Urinary bladder (tissue), 4 donors: ENCODE measurements at places on chromosomes 12 and 14. TPM values are rescaled to one million over a fixed set of nuclear protein-coding genes. Genes with fewer than 3 reads are reported as not detected.

DNA sequence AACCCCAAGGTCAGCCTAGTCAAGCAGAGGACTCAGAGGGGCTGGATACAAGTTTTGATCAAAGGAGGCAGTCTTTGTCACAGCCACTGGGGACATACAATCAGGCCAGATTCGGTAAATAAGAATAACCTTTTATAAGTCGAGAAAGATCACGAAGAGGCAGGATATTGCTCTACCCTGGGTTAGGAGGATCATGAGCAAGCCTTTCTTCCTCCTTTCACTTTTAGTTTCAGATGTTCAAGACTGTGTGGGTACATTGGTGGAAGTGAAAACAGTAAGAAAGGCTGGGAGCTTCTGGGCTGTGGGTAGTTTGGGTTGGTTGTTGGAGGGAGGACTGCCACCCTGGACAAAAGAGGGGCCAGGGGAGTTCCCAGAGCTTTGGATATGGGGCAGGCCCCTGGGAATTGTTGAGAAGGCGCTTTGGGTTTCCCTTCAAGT lies 127.7 kb downstream of the SNAPC1 start:
- no peak for DNase-seq

GRCh38 chr12:51198568-51199365 lies 19.1 kb downstream of the POU6F1 start:
- DNase-seq: no peak

SUSD6 gene
- 12.5 TPM for total RNA-seq

GRCh38 chr14:36852981-36853691 lies 191.5 kb downstream of the PAX9 start:
- peak; percentile 3 for DNase-seq

DNA sequence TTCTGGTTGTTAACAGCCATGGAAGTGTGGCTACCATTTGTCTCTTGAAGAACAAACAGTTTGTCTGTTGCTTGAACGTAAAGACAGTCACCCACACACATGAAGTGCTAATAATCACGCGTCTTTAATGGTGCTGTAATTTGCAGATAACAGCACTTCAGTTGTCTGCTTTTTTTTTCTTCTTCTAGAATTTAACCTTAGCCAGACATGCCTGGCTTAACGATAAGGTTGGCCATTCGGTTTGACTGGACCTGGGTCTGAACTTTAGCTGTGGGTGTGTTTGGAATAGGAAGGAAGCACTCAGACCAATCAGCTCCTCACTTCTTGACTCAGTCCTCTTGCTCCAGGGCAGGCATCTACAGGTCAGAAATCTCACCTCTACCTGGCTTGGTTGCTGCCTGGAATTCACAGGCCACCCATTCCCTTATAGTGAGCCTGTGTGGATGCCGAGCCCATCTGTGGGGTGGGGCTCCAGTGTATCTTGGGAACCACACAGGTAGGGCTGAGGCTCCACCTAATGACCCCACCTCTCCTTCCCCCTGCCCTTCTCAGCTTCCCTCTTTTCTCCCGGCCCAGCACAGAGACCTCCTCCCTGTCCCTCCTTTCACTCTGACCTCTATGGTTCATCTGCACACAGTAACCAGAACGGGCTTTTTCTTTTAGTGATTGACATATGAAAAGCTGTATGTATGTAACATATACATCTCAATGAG lies 246.4 kb upstream of the PWP1 start:
- DNase-seq: no peak

DNA sequence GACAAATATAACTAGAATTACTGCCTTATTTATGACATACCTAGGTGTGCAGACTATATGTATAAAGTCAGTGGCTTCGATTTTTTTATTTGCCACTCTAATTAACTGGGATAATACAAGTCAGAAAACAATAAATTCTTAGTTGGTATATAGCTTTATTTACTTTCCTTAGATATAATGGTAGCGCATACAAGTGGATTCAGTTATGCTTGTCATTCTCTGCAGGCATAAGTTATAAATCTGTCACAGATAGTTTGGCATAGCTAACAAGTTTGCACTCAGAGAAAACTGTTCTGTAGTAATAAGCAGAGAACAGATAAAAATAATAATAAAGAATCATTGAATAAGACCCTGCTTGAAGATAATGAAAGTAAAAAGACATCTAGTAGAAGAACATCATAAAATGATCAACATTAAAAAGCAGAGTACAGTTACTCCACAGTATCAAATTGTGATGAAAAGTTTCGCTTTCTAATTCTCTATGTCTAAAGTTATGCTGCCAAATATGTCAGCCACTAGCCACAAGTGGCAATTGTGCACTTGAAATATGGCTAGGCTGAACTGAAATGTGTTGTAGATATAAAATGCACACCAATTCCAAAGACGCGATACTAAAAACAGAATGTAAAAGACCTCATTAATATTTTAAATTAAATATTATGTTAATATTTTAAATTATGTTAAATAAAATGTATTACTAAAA lies 224.1 kb downstream of the SLC25A21 start:
- DNase-seq: no peak

DNA sequence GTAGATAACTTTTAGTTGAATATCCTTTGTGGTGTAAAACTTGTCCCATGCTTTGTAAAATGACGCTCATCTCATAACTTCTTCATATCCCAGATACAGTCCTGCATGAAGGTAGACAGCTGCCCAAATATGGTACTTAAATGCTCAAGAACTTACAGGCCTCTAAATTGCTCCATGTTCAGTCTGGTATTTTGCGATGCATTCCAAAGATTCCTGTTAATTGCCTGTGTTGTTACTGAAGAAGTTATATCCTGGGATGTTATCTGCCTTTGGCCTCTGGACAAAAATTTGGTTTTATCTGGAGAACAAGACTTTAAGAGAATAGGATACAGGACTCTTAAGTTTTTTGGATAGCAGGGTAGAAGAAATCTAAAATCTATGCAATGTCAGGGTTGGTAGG lies 473.0 kb downstream of the PCNX1 start:
- no peak for DNase-seq

GRCh38 chr12:106125351-106126095 lies 13.2 kb downstream of the NUAK1 start:
- DNase-seq: no peak

GXYLT1 gene
- total RNA-seq: 39.2 TPM

- no peak for DNase-seq
Observed at GRCh38 chr12:79678306-79678705, 12.5 kb downstream of the PAWR start.

DNA sequence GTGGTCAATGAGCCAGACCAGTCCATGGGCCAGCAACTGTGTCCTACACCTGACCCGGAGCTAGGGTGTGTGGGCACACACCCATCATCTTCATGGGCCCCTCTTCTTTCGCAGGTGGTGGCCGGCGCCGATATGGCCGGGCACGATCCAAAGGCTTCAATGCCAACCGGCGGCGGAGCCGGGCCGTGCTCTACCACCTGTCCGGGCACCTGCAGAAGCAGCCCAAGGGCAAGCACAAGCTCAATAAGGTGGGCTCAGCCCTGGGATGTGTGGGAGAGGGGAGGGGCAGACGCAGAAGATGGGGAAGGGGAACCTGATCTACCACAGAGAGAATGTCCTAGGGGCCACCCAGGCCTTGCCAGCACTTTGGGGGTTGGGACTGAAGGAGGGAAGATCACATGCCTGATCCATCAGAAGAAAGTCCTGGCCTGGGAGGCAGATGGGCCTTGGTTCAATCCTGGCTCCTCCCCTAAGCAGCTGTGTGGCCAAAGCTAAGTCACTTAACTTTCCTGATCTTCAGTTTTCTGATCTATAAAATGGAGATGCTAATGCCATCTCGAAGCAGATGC lies 3.8 kb downstream of the KCNH3 start:
- DNase-seq: no peak

PLCZ1 gene
- not detected for total RNA-seq

OLR1 gene
- 1.2 TPM for total RNA-seq

XPOT gene
- 77.1 TPM for total RNA-seq

GRCh38 chr12:3632256-3632655 lies 120.7 kb downstream of the CRACR2A start:
- no peak for DNase-seq

POC1B gene
- total RNA-seq: 41.1 TPM

DNA sequence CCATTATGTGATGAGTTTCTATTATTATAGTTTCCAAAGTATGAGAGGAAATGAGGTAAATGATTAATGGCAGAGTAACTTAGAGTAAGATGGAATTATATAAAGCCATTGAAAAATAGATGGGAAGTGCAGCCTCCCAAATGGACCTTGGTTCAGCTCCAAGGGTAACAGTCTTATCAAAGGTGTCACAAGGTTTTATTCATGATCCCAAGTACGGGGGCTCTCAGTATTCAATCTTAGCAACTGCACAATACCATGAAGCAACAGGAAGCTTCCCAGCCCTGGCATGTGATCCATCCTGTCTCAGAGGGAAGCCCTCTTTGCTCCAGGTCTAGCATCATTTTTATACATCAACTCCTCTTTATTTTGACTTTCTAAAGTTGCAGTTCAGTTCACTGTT lies 948.2 kb downstream of the GALC start:
- no peak for DNase-seq

FITM1 gene
- total RNA-seq: 4.2 TPM

LRRK2 gene
- total RNA-seq: 44.1 TPM

NANOG gene
- total RNA-seq: 0.21 TPM

DNA sequence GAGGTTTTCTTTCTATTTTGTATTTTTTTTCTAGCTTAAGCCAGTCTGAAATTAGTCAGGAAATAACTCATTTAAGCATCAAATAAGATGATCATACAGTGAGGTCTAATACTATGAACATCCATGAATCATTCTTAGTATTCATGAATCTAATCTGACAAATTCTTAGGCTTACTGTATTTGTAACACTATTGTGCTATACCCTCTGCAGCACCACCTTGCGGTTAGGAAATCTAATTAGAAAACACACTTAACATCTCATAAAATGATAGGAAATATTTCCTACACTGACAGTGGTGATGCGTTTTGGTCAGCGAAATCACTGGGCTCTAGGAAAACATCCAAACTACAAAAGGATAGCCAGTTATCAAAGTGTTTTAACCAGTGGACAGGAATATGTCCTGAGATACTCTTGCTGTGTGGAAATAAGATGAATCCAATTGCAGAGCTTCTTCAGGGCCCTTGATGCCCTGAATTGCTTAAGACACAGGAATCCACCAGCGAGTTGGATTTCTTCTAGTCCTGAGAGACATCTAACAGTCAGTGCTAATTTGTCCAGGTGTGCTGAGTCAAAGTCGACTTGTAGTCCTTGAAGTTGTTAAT lies 109.3 kb upstream of the MYF6 start:
- DNase-seq: no peak

- no peak for DNase-seq
Observed at GRCh38 chr12:89427508-89428156, 75.3 kb upstream of the DUSP6 start.

GRCh38 chr12:31900271-31900670 lies 58.9 kb upstream of the RESF1 start:
- DNase-seq: no peak

DNA sequence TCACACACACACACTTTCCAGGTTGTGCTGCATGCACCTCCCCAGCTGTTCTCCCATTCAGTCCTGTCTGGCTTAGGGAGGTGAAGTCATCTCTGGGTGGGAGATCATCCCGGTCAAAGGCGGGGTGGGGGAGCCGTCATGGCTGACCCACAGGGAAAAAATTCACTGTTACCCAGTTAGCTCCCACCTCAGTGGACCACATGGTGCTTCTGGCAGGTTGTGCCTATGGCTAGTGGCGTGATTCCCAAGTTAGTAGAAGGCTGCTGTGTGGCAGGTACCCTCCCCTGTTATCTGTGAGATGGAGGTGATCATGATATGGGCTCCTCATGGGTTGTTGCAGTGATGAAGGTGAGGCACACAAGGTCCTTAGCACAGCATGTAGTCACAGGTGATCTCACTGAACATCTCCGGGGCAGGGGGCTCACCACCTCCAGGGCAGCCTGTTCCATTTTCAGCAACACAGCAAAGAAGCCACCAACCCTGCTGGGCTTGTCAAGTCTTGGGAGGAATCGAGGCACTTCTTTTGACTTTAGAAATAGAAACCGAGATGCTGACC lies 154.9 kb upstream of the CCND2 start:
- DNase-seq: no peak

DNA sequence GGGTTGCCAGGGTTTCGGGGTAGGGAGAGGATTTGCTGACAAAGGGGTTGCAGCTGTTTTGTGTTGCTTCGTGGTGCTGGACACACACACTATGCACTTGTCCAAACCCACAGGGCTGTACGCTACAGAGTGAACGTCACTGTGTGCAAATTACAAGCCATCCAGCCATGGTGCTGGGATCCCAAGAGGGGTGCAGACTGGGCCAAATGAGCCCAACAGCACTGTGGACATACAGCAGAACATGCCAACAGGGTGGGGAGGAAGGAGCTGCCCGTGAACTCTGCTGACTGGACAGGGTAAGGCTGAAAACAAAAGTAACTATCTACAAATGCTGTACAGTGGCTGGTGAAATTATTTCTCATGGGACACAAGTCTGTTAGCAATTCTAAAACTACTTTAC lies 25.2 kb downstream of the POLE start:
- DNase-seq: no peak

DNA sequence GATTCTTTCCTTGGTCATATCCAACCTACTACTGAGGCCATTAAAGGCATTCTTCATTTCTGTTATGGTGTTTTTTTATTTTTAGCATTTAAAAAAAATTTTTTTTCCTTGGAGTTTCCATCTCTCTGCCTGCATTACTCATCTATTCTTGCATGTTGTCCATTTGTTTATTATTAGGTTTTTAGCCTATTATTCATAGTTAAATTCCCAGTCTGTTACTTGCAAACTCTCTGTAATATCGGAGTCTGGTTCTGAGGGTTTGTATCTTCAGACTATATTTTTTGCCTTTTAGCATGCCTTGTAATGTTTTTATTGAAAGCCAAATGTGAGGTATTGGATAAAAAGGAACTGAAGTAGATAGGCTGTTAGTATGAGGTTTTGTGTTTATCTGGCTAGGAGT lies 284.3 kb downstream of the FUT8 start:
- DNase-seq: no peak

GRCh38 chr14:31414190-31414833 lies 6.0 kb downstream of the HEATR5A start:
- DNase-seq: no peak

DNA sequence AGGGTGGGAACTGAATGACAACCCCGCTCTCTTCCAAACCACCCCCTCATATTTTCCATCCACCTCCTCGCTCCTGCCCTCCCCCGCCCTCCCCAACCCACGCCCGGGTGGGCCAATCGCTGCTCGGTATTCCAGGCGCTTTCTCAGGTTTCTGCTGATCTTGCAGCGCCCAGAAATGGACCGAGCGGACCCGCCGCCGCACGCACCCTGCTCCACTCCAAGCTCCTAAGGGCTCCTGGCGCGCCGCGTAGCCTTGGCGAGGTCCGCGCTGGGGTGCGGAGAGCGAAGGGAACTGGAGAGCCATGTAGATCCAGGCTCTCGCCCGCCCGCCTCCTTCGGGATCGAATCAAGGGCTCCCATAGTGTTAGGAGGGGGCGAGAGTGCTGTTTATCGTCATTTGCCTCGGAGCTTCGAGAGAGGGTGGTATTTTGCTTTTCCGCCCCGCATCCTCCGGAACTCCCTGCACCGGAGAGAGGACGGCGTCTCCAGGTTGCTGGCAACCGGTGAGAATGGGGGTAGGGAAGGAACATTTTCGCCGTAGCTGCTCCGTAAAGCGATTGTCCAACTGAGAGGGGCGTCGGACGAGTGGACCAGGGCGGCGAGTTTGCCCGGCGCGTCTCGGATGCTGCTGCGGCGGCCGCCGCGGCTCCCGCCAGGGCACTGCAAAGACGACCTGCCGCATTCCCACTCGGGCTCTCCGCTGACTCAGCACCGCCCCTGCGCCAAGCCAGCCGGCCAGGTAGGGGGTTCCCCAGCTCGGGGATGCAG lies at the start of gene KCNA1:
Gene KCNA1, plus strand, starts transcription at position 172 of the 768 bp plus-strand sequence. CDS start 1,474 bp downstream, outside the sequence.
- DNase-seq: no peak

GRCh38 chr12:85301051-85301450 lies 21.0 kb downstream of the ALX1 start:
- no peak for DNase-seq

TPPP2 gene
- total RNA-seq: not detected

- DNase-seq: no peak
Observed at GRCh38 chr12:104232609-104233280, 17.2 kb downstream of the TXNRD1 start.
